CD8-positive, alpha-beta memory T cell (primary cell): ENCODE measurements at places on chromosomes 13 and 19. TPM values are rescaled to one million over a fixed set of nuclear protein-coding genes. Genes with fewer than 3 reads are reported as not detected.
A peak's percentile ranks its signal among the peaks of the same experiment; 100 is the strongest.

The NDFIP2 gene
- 94.4 TPM for total RNA-seq

The MEDAG gene
- total RNA-seq = not detected

The SIGLEC7 gene
- total RNA-seq = 0.46 TPM

The RNF113B gene
- not detected for total RNA-seq

The TPTE2 gene
- total RNA-seq = not detected

The NKG7 gene
- total RNA-seq = 901 TPM

The PRRG2 gene
- total RNA-seq = 1.2 TPM

The CGB5 gene
- total RNA-seq = not detected

- no peak overlapping the region for H3K4me3 ChIP-seq
- DNase-seq = no peak
- H3K27ac ChIP-seq = no peak overlapping the region
- no peaks in the 10 kb centered on the region for H3K27me3 ChIP-seq
These were observed 194.5 kb downstream of the VWA8 start for GRCh38 chr13:41766439-41766838.

GRCh38 chr13:72205773-72206172 lies 338.8 kb upstream of the DACH1 start:
- H3K36me3 ChIP-seq = no peaks in the 10 kb centered on the region
- no peaks in the 10 kb centered on the region for H3K4me1 ChIP-seq
- no peak overlapping the region for H3K4me3 ChIP-seq

DNA sequence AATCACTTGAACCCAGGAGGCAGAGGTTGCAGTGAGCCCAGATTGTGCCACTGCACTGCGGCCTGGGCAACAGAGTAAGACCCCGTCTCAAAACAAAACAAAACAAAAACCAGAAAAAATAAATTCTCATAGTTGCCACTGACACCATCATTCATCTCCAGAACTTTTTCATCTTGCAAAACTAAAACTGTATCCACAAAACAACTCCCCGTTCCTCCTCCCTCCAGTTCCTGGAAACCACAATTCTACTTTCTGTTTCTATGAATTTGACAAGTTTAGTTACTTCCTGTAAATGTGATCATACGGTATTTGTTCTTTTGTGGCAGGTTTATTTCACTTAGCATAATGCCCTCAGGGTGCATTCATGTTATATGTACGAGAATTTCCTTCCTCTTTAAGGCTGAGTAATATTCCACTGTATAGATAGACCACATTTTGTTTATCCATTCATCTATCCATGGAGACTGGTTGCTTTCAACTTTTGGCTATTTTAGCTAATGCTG lies 13.2 kb upstream of the ADGRE5 start:
- H3K4me1 ChIP-seq = peaks cover 90% of the 10 kb centered on the region
- no peak overlapping the region for H3K4me3 ChIP-seq
- H3K36me3 ChIP-seq = no peaks in the 10 kb centered on the region
- peak overlapping the region; percentile 100 for H3K27ac ChIP-seq

- no peak overlapping the region for H3K27ac ChIP-seq
- no peaks in the 10 kb centered on the region for H3K27me3 ChIP-seq
- no peak for DNase-seq
- no peaks in the 10 kb centered on the region for H3K36me3 ChIP-seq
- H3K4me3 ChIP-seq = no peak overlapping the region
These were observed 65.2 kb downstream of the DPRX start for GRCh38 chr19:53696951-53697350.

- H3K27ac ChIP-seq = no peak overlapping the region
- no peak overlapping the region for H3K4me3 ChIP-seq
- no peak for DNase-seq
These were observed 33.1 kb downstream of the CAPN12 start for GRCh38 chr19:38710928-38711725.

GRCh38 chr13:73411067-73411809 lies 352.4 kb downstream of the KLF5 start:
- H3K36me3 ChIP-seq = no peaks in the 10 kb centered on the region
- no peak overlapping the region for H3K27ac ChIP-seq
- H3K4me3 ChIP-seq = no peak overlapping the region
- no peaks in the 10 kb centered on the region for H3K4me1 ChIP-seq
- DNase-seq = no peak

GRCh38 chr13:112209266-112209665 lies 142.3 kb downstream of the SOX1 start:
- no peak for DNase-seq
- H3K4me1 ChIP-seq = no peaks in the 10 kb centered on the region
- no peak overlapping the region for H3K4me3 ChIP-seq
- no peaks in the 10 kb centered on the region for H3K27me3 ChIP-seq
- H3K36me3 ChIP-seq = no peaks in the 10 kb centered on the region

GRCh38 chr19:54364775-54365257 lies at the start of gene LAIR1:
TSS of gene LAIR1 (minus strand) at chr19:54364931. CDS start at chr19:54364804, 127 bp downstream.
- no peaks in the 10 kb centered on the region for H3K36me3 ChIP-seq
- peaks cover 64% of the 10 kb centered on the region for H3K4me1 ChIP-seq
- DNase-seq = peak; percentile 23
- H3K27ac ChIP-seq = no peak within 1 kb of the TSS

GRCh38 chr13:74040200-74040599 lies 94.0 kb downstream of the KLF12 start:
- no peak for DNase-seq
- H3K4me3 ChIP-seq = no peak overlapping the region
- no peaks in the 10 kb centered on the region for H3K36me3 ChIP-seq
- H3K27me3 ChIP-seq = no peaks in the 10 kb centered on the region
- H3K4me1 ChIP-seq = peaks cover 51% of the 10 kb centered on the region

DNA sequence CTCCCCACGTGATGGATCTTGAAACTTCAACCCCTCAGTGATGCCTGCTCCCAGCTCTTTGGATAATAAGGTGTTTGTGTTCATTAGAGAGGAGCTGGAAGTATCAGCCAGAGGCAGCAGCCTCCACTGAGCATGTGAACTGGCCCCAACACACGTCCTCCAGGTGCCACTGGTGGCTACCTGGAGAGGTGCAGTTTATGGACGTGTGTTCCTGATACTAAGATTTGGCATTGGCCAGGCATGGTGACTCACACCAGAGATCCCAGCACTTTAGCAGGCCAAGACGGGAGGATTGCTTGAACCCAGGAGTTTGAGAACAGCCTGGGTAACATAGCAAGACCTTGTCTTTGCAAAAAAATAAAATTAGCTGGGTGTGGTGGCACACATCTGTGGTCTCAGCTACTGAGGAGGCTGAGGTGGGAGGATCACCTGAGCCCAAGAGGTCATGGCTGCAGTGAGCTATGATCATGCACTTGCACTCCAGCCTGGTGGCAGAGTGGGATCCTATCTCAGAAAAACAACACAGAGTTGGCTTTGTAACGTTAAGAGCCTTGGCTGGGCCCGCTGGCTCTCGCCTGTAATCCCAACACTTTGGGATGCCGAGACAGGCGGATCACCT lies 34.4 kb downstream of the SLC25A42 start:
- DNase-seq = no peak
- H3K27ac ChIP-seq = no peak overlapping the region
- H3K27me3 ChIP-seq = no peaks in the 10 kb centered on the region
- H3K36me3 ChIP-seq = no peaks in the 10 kb centered on the region
- no peak overlapping the region for H3K4me3 ChIP-seq

DNA sequence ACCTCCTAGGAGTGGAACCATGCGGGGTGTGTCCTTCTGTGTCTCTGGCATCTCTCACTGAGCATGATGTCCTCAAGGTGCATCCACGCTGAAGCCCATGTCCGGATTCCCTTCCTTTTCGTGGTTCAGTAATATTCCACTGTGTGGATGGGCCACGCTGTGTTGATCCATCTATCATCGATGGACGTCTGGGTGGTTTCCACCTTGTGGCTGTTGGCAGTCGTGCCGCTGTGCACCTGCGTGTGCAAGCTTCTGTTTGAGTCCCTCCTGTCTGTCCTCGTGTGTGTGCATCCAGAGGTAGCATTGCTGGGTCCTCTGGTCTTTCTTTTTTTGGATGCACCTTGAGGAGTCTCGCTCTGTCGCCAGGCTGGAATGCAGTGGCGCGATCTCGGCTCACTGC lies 11.2 kb upstream of the GNA15 start:
- no peaks in the 10 kb centered on the region for H3K36me3 ChIP-seq
- DNase-seq = no peak
- H3K4me1 ChIP-seq = no peaks in the 10 kb centered on the region
- no peak overlapping the region for H3K4me3 ChIP-seq
- H3K27ac ChIP-seq = no peak overlapping the region

- H3K27me3 ChIP-seq = no peaks in the 10 kb centered on the region
- no peak for DNase-seq
- no peak overlapping the region for H3K4me3 ChIP-seq
- no peaks in the 10 kb centered on the region for H3K4me1 ChIP-seq
These were observed 477.3 kb downstream of the TSHZ3 start for GRCh38 chr19:30871979-30872378.

GRCh38 chr13:56510836-56511235 lies 629.9 kb upstream of the PRR20A start:
- H3K4me1 ChIP-seq = no peaks in the 10 kb centered on the region
- no peak for DNase-seq
- no peaks in the 10 kb centered on the region for H3K36me3 ChIP-seq
- H3K4me3 ChIP-seq = no peak overlapping the region

DNA sequence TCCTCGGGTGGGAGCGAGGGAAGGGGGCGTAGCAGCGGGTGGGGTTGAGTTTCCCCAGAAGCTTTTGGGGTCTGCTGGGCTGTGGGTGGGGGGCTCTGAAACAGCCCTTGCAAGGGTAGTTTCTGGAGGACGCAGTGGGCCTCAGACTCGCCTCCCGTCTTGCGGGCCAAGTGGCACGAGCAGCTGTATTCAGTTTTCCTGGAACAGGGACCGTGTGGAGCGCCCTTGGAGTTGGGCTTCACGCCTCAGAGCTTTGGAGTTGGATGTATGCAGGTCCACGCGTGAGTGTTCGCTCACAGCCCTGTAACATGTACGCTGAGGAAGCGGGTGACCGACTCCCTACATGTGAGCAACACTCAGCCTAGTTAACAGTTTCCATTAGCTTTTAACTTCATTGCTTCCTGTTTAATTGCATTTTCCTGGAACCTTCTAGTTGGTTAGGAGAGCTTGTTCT lies 603 bp downstream of the TM9SF2 start:
- peaks cover 82% of the 10 kb centered on the region for H3K4me1 ChIP-seq
- peak overlapping the region; percentile 75 for H3K4me3 ChIP-seq
- no peaks in the 10 kb centered on the region for H3K27me3 ChIP-seq
- DNase-seq = peak; percentile 12
- no peaks in the 10 kb centered on the region for H3K36me3 ChIP-seq
- H3K27ac ChIP-seq = peak overlapping the region; percentile 94

GRCh38 chr19:10866495-10866894 lies 4.9 kb upstream of the CARM1 start:
- no peaks in the 10 kb centered on the region for H3K27me3 ChIP-seq
